ENCODE measurements at places on chromosomes 12 and 14.

- DNase-seq, result no peak
These were observed 615 bp downstream of the CDKN1B start for GRCh38 chr12:12717586-12718380.

- DNase-seq, result no peak
These were observed 1036.1 kb upstream of the TMEM132C start for GRCh38 chr12:127230843-127231260.

DNA sequence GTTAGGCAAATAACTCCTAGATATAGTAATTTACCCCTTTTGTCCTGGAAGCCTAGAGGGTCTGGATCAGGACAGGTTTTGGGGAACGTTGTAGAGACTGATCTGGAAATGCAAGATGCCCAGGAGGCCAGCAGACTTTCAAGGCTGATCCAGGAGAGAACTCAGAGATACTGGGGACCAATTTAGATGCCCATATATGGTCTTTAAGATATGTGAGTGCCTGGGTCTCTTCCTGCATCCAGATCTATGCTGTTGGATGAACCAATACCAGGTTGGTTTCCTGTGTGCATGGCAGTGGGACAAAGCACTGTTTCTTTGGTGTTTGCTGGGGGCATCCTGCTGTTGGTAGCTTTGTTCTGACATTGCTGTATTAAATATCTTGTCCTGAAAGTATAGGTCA, 5.4 kb downstream of the ERG28 start:
- DNase-seq, result no peak

GRCh38 chr14:91244501-91244901, at the start of gene GPR68:
Gene GPR68, minus strand, starts transcription at chr14:91244704. Its CDS starts 9,654 bp downstream, at chr14:91235050.
- DNase-seq, result no peak

GRCh38 chr14:77014004-77014604, 14.4 kb downstream of the IRF2BPL start:
- DNase-seq, result no peak

GRCh38 chr14:89454996-89455395, 38.0 kb upstream of the FOXN3 start:
- DNase-seq, result no peak

DNA sequence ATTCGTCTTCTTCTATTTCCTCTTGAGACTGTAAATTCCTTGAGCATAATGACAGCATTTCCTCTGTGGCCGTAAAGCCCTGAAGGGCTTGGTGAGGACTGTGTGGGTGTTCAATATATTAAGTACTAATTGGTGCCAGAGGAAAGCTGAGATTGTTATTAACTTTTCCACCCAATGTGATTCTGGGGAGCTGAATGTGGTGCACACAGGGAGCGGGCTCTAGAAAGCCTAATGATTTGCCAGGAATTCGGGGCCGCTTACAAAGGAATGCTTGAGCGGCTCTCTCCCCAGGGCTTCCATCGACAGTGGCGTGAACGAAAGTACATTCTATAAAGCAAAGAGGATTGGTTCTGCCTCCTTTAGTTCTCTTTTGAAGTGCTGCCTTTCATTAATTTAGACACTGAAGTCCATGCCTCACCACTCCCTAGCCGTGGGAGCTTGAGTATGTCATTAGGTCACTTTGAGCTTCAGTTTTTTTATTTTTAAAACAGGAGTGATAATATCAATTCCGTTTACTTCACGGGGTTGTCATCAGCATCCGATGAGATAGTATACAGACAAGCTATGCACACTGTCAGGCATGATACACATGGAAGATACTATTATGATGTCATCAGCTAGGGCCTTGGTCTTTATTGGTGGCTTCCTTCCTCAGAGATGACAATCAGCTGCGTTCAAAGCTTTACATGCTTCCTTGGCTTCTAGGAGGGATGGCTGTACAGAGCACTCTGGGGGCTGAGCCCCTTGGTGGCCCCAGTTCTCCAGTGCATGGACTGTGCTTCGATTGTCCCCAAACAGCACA, 11.0 kb upstream of the GSG1 start:
- DNase-seq, result no peak

DNA sequence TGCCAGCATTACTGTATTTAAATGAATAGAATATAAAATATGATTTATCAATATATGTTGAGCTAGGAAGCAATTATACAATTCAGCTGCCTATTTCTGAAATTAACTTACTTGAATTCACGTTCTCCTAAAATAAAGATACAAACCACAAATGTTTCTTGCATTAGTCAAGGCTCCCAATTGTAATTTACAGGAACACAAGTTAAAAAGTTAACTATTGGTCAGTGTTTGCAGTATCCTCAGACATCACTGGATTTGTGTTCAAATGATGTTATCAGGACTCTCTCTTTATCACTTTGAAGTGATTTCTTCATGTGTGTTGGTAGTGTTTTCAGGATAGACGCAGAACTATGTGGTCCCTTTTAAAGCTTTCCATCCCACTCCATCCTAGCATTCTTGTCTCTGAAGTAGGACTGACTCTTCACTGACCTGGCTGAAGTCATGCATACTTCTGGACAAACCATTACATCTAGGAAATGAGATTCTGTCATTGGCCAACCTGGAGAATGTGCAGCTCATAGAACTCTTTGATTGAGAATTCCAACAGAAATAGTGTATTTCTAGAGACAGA, 156.1 kb downstream of the KICS2 start:
- DNase-seq, result no peak

DNA sequence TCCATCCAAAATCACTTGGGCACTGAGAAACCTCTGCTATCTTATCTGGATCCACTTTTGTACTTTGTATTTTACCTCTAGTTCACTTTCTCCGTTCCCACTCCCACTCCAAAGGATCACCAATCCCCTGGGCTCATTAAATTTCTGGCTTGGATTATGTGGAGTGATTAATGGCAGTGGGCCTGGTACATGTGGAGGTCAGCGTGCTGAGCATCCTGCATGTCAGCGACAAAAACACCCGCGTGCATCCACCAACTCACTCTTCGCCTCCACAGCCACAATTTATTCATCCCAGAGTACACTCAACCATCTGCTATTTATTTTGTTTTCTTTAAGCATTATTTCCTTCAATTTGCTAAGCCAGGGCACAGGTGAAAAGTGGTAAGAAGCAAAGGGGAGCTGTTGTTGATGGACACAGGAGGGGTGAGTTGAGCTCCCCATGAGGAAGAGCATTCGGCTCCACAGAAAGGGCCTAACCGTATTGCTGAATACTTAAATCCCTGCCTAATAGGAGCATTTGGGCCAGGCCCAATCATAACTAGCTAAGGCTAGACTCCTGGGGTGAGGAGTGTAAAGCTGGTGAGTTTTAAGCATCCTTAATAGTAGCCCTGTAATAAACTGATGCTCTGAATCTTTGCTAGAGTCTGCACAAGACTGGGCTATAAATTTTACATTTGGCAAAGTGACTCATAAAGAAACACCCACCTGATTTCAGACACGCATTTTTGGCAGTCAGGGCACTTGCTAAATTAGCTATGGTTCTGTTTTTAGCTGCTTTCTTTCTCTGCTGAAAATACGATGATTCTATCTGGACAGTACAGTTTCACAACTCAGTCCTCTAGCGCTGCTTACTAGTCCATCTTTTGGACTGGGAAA, 137.8 kb downstream of the SLC25A21 start:
- DNase-seq, result no peak

GRCh38 chr12:66934302-66935062, 255.6 kb upstream of the GRIP1 start:
- no peak for DNase-seq

DNA sequence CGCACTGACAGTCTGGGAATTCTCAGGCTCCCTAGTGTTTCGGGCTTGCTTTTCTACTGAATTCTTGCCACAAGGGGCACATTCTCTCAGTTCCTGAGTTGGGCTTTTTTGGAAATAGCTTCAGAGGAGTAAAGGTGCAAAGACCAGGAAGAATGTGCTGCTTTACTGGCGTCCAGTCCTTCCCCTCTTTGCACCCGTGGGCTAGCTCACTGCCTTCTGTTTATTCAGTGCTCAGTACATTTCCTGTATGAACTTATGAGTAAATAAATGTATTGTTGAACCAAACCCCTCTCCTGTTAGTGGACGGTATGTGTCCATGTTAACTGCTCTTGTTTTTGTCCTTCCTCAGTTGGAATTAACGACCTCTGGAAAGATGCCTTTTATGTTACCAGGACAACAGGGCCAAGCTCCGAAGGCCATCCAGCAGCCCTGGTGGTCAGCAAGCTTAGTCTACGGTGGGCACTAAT, 24.0 kb downstream of the GSG1 start:
- DNase-seq, result no peak

DNA sequence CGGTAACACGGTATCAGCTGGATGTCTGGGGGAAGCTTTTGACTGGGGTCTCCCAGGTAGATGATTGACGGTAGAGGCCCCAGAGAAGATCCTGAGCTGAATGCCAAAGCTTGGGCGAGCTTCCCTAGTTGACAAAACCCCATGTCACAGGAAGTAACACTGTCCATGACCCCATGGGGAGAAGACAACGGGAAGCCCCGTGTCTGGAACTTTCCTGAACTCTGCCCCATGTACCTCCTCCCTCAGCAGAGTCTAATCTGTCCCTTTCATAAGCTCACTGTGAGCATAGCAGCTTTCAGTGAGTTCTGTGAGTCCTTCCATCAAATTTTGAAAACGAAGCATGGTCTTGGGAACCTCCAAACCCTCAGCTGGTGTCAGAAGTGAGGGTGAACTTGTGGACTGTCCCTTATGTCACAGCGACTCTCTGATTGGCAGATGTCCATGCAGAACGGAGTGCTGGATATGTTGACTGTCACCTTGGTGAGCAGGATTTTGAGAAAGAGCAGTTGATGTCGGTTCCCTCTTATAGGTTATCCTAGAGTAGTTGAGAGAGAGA, 29.7 kb upstream of the BEGAIN start:
- no peak for DNase-seq

DNA sequence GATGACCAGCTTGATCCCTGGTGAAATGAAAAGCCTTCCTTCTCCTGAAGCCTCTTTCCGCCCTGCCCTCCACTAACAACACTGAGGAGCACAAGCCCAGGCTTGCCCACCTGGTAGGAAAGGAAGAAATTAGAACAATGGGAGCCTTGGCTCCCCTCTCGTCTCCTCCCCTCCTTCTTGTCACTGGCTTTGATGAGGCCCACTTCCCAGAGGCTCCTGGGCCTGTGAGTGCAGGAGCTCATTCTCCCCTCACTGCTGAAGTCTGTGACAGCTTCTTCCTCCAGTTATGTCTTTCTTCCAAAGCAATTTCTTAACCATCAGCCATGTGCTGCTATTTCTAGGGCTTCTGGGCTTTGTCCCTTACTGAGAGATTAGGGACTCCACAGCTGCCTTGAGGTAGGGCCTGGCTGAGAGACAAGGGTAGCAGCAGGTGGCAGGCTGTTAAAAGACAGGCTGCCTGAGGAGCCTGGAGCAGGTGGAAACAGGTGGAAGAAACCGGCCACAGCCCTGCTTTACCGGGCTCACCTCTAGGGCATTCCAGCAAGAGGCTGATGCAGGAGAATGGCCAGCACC, 53.6 kb upstream of the SRSF5 start:
- no peak for DNase-seq

GRCh38 chr12:130162267-130162666, at the start of gene FZD10:
Gene FZD10, plus strand, starts transcription at chr12:130162464. Its CDS starts 479 bp downstream, at chr12:130162943.
- DNase-seq, result no peak

- DNase-seq, result no peak
These were observed 17.7 kb upstream of the LRP1-AS start for GRCh38 chr12:57164966-57165625.

DNA sequence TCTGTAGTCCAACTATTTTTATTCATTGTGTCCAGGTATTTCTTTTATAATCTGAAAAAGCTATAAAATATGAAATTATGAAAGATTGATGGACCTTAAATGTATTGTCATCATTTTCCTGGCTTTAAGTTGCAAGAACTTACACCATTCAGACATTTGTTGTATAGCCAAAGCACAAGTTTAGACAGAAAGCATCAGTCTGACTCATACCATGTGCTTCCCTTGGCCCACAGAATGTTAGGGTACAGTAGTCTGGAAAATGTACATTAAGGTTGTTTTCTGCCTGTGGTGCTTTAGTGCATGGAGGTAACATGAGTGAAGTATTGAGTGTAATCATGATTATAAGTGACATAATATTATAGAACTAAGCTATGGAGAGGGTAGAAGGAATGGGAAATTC, 1002.5 kb downstream of the BCL11B start:
- DNase-seq, result no peak

DNA sequence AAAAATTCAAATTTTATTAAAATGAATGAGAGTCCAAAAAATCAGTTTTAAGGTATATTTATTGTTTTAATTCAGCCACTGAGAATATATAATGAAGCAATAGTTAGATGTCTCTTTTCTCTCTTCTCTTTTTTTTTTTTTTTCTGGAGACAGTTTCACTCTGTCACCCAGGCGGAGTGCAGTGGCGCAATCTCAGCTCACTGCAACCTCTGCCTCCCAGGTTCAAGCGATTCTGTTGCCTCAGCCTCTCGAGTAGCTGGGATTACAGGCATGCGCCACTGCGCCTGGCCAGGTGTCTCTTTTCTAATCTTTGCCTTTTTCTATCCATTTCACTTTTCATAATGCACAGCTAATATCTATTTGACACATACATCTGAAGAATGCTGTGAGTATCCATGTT, 307.1 kb upstream of the RGS6 start:
- DNase-seq, result no peak

DNA sequence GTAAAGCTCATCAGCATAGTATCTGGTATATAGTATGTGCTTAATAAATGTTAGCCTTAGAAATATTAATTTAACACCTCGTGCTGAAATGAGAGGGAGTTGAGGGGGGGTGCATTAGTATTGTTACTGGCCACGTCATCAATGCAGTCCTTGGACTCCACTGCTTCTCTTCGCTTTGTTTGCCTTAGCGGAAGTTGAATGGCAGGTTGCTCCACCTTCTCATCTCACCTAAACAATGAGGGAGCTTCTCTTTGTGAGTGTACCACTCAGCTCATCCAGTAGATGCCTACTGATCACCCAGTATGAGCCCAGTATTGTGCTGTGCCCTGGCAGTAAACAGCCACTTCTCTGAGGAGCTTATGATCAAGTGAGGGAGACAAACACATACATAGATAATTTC, 4.5 kb downstream of the TMEM117 start:
- no peak for DNase-seq

GRCh38 chr14:31261859-31262731, 54.5 kb upstream of the HECTD1 start:
- no peak for DNase-seq
